ENCODE measurements at places on chromosomes 3 and 15.

DNA sequence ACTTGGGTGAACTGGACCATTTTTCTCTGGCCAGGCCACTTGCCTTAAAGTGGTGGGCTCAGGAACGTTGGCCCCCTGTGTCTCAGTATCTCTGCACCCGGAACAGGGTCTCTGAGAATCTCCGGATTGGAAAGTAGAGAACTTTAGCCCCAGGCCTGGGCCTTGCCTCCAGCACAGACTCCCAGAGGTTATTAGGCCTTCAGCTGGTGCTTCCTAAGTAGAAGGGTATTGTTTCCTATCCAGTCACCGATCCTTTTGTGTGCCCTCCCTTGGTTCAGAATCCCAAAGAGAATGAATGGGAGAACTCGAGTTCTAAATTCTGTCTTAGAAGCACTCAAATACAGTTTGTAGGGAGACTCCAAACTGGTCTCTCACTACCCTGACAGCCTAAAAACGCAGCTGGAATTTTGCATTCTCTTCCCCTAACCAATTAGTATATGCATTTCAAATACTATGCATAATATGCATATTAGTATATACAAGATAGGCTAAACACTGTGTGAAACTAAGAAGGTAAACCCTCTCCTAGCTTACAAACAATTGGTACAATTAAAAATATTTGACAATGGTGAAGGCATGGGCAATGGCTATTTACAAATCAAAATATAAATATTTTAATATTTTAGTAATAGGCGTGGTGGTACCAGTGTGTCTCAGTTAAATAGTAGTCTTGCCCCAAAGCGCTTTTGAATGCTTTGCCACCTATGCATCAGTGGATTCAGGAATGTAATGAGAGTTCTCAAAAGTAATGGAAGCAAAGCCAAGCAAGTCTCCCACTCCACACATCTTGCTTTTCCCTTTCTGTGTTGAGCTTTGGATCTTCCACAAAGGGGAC, 48.5 kb upstream of the SLC4A7 start:
- no peak for DNase-seq

- no peak for DNase-seq
Observed at GRCh38 chr15:49200347-49200746, 30.3 kb downstream of the GALK2 start.

DNA sequence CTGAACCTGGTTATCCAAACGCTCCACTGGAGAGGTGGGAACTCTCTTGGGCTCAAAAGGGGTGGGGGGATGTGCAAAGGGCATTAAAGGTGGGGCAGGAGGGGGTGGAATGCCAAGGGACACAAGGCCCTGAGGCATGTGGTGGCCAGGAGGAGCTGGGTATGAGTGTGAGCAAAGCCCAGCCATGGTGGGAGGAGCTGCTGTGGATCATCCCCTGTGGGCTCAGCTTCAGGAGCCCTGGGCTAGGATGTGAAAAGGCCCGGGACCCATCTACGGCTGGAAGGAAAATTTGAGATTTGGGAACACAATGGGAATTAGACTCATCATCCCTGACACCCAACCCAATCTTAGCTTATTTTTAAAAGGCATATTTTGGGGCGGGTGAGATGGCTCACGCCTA, 33.3 kb downstream of the MGLL start:
- no peak for DNase-seq

DNA sequence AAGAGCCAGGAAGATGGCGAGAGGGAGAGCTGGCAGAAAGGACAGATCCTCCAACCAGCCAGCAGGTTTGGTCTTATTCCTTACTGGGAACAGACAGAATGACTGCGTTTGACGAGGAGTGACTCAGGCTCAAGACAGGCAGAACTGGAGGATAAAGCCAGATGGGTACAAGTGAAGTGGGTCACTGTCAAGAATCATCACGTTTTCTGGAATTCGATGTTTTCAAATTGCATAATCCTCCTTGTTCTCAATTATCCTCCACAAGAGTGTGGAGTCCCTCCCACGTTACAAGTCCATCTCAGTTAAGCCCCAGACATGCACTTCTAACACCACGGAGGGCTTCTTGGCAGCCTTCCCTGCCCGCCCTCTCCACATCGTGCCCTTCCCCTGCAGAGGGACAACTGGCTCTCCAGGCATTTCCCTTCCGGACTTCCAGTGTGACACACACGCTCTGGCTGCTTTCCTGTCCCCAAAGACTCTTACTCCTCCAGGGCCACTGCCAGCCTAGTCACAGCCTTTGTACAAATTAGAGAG, 183.1 kb downstream of the CHST2 start:
- DNase-seq = no peak

GRCh38 chr3:130997289-130997688, 29.3 kb downstream of the ASTE1 start:
- DNase-seq = no peak

GRCh38 chr3:53247619-53248018, 8.2 kb downstream of the TKT start:
- DNase-seq = no peak

Data from stimulated activated naive CD4-positive, alpha-beta T cell (primary cell).